ENCODE measurements at places on chromosomes 4 and X.

DNA sequence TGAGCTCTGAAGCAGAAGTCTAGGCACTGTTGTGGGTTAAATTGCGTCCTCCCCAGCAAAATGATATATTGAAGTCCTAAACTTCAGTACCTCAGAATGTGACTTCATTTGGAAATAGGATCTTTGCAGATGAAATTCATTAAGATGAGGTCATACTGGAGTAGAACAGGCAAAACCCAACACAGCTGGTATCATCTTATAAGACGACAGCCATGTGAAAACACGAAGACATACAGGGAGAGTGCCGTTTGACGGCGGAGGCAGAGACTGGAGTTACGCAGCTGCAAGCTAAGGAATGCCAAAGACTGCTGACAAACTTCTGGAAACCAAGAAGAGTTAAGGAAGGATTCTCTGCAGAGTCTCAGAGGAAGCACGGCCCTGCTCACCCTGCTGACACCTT is 241.5 kb downstream of the MAML3 start:
- no peak for DNase-seq

- DNase-seq = no peak
These were observed 45.6 kb downstream of the ARFIP1 start for GRCh38 chr4:152825336-152825735.

GRCh38 chr4:82555276-82555675 is 6.5 kb downstream of the TMEM150C start:
- no peak for DNase-seq

- no peak for DNase-seq
These were observed 136.2 kb downstream of the SHROOM4 start for GRCh38 chrX:50677789-50678188.

DNA sequence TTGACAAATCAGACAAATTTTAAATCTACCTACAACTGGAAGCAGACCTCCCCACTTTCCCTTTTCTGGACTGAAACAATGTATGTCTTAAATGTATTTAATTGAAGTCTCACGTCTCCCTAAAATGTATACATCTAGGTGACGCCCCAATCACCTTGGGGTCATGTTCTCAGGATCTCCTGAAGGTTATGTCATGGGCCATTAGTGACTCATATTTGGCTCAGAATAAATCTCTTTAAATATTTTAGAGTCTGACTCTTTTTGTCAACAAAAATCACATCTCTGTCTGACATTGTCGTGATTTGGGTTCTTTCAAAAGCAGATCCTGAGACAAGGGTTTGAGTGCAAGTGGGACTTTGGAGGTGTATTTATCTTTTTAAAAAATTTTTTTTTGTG is 26.2 kb upstream of the BOD1L1 start:
- no peak for DNase-seq

Data from urinary bladder (tissue), 4 donors.